Sigmoid colon (tissue), 7 donors: ENCODE measurements at places on chromosomes 7 and 10.
A peak's percentile ranks its signal among the peaks of the same experiment; 100 is the strongest.

DNA sequence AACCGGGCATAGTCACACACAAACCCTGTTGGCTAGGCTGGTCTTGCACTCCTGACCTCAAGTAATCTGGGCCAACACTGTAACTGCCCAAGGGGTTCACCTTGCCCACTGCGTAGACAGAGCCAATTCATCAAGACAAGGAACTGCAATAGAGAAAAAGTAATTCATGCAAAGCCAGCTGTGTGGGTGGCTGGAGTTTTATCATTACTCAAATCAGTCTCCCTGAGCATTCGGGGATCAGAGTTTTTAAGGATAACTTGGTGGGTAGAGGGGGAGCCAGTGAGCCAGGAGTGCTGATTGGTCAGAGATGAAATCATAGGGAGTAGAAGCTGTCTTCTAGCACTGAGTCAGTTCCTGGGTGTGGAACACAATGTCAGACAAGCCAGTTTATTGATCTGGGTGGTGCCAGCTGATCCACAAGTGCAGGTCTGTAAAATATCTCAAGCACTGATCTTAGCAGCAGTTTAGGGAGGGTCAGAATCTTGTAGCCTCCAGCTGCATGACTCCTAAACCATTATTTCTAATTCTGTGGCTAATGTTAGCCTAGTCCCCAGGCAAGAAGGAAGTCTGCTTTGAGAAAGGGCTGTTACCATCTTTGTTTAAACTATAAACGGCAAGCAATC is 15.6 kb upstream of the FXYD4 start:
- no peak for DNase-seq

GRCh38 chr10:47147186-47147585 is 152.8 kb upstream of the GDF10 start:
- no peak for DNase-seq

GRCh38 chr10:85545874-85546273 is 820.7 kb downstream of the GRID1 start:
- no peak for DNase-seq

DNA sequence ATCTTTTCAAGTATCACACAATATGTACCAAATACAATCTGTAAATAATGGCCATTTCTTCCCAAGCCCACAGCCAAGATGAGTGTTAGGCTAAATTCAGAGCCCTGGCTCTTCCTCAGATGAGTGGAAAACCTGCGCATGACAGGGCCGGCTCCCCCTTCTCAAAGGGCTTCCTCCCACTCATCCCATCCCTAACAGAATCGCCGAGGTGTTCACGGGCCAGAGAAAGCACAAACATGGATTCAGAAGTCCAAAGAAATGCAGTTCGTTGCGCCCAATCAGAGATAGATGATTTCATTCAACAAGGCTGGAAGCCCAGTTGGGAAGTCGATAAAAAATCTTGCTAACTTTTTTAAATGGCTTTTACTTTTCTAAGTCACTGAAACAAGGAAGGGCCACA is 121.8 kb downstream of the UBE2H start:
- DNase-seq: no peak

- DNase-seq: no peak
Measured at GRCh38 chr7:47320296-47320695, 261.6 kb downstream of the TNS3 start.

GRCh38 chr10:31582365-31583052 is 263.5 kb downstream of the ZEB1 start:
- DNase-seq: peak; percentile 66

- no peak for DNase-seq
Measured at GRCh38 chr7:100127866-100128636, 1.3 kb downstream of the MBLAC1 start.

DNA sequence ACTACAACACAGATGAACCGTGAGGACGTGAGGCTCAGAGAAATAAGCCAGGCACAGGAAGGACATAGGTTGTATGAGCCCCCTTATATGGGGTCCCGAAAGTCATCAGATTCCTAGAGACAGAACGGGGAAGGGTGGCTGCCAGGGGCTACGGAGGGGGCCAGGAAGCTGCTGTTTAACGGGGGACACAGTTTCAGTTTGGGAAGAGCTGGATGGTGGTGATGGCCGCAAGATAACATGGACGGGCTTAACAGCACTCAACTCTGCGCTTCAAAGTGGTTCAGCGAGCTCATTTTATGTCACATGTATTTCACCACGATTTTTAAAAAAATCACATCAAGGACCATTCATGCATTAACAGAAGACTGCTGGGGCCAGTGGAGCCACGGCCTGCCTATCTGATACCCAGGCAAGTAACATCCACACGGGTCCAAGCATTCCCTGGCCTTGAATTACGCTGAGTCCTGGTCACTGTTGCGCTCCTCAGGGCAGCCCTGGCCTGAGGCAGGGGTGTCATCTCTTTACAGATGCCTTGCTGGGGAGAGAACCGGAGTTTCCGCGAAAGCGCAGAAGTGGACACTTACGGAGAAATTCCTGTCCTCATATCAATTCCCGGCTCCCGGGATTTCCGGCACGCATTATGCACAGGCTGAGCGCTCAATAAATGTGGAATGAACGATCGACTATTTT is 1.5 kb downstream of the CARD11 start:
- no peak for DNase-seq

DNA sequence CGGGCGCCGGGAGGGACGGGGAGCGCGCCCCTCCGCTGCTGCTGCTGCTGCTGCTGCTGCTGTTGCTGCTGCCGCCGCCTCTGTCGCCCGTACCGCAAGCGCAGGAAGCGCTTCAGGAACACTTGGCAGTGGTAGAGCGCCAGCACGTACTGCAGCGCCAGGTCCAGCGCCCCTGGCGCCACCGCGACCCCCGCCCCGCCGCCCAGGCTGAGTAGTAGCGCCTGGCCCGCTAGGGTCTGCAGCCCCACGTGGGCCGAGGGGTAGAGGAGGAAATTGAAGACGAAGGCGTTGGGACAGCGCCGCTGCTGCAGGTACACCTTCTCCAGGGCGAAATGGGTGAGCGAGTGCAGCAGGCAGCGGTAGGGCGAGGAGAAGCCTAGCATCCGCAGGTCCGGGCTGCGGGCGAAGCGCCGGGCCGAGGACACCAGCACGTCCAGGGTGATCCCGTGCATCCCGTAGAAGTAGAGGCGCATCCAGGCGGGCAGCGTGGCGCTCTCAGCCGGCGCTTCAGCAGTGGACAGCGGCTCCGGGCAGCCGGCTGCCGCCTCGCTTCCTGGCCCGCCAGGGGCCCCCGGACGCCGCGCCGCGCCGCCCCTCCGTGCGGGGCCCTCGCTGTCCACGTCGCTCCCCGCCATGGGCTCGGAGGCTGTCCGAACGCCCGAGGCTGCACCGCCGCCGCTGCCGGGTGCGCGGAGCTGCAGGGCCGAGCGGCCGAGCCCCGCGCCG is at the start of gene TMEM229A:
Gene TMEM229A, minus strand, starts transcription at position 699 of the 726 bp plus-strand sequence. Its CDS starts 64 bp downstream, at position 635.
- DNase-seq: peak; percentile 61

- DNase-seq: no peak
Measured at GRCh38 chr7:16619979-16620408, 25.6 kb downstream of the ANKMY2 start.

- DNase-seq: no peak
Measured at GRCh38 chr10:78781251-78781913, 287.4 kb upstream of the ZMIZ1 start.

GRCh38 chr7:135169964-135170273 is 588 bp downstream of the CYREN start:
- no peak for DNase-seq

DNA sequence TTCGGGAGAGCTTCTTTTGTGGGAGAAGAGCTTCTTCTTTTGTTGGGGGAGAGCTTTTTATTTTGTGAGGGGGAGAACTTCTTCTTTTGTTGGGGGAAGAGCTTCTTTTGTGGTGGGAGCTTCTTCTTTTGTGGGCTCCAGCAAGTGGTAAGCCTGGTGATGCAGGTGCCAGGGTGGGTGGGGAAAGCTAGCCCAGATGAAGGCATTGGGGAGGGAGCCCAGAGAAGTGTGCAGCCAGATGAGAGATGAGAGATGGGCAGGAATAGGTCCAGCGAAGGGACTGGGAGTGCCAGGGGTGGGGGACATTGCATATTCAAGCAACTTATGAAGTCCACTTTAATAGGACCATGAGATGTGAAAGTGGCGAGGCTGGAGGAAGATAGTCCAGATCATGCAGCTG is 9.7 kb downstream of the ADRA2A start:
- DNase-seq: no peak

GRCh38 chr10:102413053-102413705 is 5.4 kb downstream of the PSD start:
- DNase-seq: no peak

GRCh38 chr7:25288556-25289307 is 60.4 kb upstream of the NPVF start:
- DNase-seq: no peak

GRCh38 chr7:39617005-39617404 is 6.4 kb upstream of the RALA start:
- no peak for DNase-seq

DNA sequence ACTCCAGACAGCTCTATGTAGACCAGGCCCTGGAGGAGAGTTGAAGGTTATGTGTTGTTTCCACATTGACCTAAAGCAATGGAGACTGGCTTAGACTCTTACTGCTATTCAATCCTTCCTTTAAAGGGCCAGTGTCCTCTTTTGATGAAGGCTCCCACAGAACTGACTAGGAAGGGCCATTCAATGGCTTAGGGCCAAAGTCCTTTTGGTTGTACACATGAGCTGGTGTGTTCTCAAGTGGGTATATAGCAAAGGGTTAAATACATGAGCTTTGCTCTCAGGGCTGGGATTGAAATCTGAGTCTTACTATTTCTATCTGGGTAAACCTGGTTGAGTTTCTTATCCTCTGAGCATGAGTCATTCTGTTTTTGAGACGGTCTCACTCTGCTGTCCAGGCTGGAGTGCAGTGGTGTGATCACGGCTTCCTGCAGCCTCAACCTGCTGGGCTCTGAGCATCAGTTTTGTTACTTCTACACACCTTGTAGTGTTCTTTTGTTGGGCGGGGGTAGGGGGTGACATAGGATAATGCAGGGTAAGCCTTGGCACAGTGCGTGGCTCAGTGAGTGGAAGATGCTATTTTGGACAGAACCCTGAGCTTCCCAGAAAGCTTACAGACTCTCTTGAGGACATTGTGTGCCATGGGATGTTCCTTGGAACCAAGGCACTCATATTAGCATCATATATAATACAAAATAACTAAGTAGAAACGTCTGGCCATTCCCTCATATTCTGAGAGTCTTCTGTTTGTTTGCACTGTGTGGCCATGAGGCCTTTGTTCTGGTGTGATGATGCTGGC is 90.1 kb downstream of the ABCC2 start:
- no peak for DNase-seq

DNA sequence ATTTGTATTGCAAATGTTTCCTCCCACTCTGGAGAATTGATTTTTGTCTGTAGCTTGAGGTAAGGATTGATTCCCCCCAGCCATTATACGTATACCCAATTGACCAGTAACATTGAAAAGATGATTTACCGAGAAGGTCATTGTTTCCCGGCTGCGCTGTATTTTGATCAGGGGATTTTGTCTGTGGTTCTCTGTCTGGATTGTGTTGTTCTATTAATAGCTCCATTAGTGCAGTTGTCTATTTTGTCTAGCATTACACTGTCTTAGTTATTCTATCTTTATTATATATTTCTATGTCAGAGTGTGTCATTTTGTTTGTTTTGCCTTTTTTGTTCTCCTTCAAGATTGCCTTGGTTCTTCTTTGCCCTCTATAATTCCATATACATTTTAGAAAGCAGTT is 37.7 kb downstream of the AHR start:
- no peak for DNase-seq

DNA sequence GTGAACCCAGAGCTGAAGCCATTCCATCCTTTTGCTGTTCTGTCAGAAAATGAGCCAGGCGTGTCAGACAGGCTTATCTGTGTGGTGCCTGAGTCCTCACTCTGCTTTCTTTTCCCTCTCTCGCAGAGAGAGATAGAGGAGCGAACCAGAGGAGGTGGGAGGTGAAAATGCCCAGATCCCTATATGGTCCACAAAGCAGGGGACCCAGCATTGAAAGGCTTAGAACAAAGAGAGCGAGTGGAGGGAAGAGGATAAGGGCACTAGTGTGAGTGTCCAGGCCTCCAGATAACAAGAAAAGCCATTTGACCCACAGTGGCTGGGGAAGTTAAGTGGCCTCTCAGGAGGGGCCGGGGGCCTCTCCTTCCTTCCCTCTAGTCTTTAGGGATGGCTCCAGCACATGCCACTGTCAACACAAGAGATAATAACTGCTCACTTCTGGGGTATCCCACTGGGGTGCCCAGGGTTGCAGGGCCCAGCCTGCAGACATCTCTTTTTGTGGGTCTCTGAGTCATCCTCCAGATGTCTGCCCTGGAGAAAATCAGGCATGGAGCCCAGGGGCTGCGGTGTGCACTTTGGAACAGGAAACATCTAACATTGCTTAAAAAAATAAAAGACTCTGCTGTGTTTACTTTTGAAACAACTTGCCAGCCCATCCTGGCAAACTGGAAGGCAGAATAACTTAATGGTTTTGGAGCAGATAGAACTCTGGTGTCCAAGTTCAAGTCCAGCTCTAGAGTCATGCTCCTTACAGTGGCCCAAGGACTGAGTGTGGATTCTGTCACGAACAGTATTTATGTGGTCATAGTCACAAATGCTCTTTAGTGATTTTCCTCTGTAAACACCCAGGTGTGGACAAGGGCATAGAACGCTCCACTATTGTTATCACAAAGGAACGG is 189.5 kb downstream of the CXCL12 start:
- peak; percentile 83 for DNase-seq

- no peak for DNase-seq
Measured at GRCh38 chr7:140989068-140989467, 25.7 kb downstream of the MRPS33 start.

- DNase-seq: no peak
Measured at GRCh38 chr7:138784692-138785091, 13.1 kb upstream of the TMEM213 start.

- no peak for DNase-seq
Measured at GRCh38 chr10:6576326-6576725, 3.8 kb downstream of the PRKCQ start.

DNA sequence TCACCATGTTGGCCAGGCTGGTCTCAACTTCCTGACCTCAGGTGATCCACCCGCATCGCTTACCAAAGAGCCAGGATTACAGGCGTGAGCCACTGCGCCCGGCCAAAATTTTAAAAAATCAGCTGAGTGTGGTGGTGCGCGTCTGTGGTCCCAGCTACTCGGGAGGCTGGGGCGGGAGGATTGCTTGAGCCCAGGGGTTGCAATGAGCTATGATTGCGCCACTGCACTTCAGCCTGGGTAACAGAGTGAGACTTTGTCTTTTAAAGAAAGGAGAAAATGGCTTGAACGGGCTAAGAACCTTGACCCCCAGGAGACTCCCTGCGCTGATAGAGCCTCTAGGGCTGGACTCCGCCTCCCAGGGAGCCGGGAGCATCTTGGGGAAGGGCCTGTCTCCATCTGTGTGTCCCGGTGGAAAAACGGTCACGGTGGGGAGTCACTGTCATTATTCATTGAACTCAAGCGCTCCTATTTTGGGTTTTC is 760 bp upstream of the KCTD7 start:
- DNase-seq: no peak

DNA sequence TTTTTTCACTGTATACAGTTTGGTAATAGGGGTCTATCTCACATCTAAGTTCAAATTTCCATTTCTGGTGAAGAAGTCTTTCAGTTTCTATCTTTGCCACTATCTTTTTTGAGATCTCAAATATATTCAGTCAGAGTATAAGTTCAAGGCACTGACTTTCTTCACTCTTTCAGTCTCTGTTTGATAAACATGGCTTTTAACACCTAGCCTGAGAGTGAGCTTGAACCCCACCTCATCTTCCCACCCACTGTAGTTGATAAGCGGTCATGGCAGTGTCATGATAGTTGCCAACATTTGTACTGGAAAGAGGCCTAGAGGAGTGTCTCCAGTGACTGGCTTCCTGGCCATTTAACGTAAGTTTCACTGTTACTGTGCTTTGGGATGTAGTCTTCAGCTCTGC is 41.2 kb upstream of the AGR3 start:
- DNase-seq: no peak

- DNase-seq: peak; percentile 61
Measured at GRCh38 chr10:110851020-110851612, 20.6 kb upstream of the PDCD4 start.

GRCh38 chr10:113856563-113856962 is 2.1 kb downstream of the NHLRC2 start:
- DNase-seq: no peak
